ENCODE measurements at places on chromosomes 11 and 22. TPM values are rescaled to one million over a fixed set of nuclear protein-coding genes. Genes with fewer than 3 reads are reported as not detected.

- no peaks in the 10 kb centered on the region for H3K4me1 ChIP-seq
- no peak overlapping the region for H3K27ac ChIP-seq
- no peak for DNase-seq
These were observed 7.5 kb upstream of the C11orf97 start for GRCh38 chr11:94504689-94505293.

DNA sequence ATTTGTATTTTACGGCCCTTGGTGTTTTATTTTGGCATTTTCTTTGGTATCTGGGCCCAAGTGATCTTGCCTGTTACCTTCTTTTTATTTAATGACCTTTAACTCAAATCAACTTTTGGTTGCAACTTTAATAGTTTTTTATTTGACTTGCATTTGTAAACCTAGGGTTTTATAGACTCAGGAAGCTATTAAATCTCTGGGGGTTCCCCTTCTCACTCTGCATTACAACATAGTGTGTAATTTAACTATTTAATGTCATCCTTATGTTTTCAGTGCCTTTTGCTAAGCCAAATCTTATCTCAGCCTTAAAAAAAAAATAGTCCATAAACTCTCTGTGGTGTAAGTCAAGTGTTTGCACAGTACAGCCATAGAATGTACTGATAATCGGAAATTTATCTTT lies 3.4 kb downstream of the FJX1 start:
- no peaks in the 10 kb centered on the region for H3K27me3 ChIP-seq
- H3K27ac ChIP-seq: peak overlapping the region; percentile 85
- H3K36me3 ChIP-seq: no peaks in the 10 kb centered on the region
- H3K4me1 ChIP-seq: peaks cover 48% of the 10 kb centered on the region

GRCh38 chr11:16780146-16780545 lies 41.7 kb downstream of the C11orf58 start:
- H3K27me3 ChIP-seq: no peaks in the 10 kb centered on the region
- no peaks in the 10 kb centered on the region for H3K4me1 ChIP-seq
- H3K36me3 ChIP-seq: no peaks in the 10 kb centered on the region
- H3K4me3 ChIP-seq: no peak overlapping the region

DNA sequence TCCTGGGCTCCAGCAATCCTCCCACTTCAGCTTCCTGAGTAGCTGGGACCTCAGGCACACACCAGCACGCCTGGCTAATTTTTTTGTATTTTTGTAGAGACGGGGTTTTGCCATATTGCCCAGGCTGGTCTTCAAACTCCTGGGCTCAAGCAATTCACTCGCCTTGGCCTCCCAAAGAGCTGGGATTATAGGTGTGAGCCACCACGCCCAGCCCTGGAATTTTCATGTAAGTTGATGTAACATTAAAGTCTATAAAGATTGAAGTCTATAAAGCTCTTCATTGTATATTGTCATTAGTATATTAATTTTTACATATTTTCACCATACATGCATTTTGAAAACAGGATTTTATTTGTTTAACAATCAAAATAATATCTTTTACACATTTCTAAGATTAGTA lies 12.5 kb upstream of the DDX17 start:
- no peaks in the 10 kb centered on the region for H3K27me3 ChIP-seq
- no peak overlapping the region for H3K4me3 ChIP-seq
- no peak overlapping the region for H3K27ac ChIP-seq
- H3K36me3 ChIP-seq: no peaks in the 10 kb centered on the region
- H3K4me1 ChIP-seq: no peaks in the 10 kb centered on the region

- no peaks in the 10 kb centered on the region for H3K36me3 ChIP-seq
- no peak overlapping the region for H3K27ac ChIP-seq
- H3K27me3 ChIP-seq: no peaks in the 10 kb centered on the region
- H3K4me3 ChIP-seq: no peak overlapping the region
These were observed 134.3 kb downstream of the BUD13 start for GRCh38 chr11:116638463-116638862.

DNA sequence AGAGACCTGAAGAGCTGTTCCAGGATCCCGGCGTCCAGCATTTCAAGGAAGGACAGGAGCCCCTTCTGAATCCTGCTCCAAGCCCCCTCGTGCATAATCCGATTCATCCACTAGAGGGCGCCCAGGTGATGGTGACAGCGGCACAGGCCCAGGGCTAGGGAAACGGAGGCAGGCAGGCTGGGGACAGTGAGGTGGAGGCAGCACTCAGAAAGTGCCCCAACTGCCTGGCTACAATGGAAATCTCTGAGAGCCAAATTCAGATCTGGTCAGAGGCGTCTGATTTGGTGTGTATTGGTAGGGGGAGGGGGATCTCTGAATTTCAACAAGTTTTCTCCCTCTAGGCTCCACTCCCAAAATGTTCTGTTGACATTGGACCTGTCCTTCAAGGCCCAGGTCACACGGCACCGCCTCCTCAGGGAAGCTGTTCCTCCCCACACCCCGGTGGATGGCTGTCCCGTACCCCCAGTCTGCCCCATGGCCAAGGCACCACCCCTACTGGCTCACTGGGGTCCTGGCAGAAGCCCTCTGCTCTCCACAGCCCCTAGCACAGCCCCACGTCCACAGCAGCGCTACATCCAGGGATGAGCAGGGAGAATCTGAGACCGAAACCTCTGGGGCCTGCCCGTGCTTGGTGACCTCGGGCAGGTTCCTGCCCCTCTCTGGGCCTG lies 142.9 kb downstream of the CRYBB2 start:
- H3K4me1 ChIP-seq: peaks cover 21% of the 10 kb centered on the region
- no peaks in the 10 kb centered on the region for H3K27me3 ChIP-seq
- no peaks in the 10 kb centered on the region for H3K36me3 ChIP-seq

DNA sequence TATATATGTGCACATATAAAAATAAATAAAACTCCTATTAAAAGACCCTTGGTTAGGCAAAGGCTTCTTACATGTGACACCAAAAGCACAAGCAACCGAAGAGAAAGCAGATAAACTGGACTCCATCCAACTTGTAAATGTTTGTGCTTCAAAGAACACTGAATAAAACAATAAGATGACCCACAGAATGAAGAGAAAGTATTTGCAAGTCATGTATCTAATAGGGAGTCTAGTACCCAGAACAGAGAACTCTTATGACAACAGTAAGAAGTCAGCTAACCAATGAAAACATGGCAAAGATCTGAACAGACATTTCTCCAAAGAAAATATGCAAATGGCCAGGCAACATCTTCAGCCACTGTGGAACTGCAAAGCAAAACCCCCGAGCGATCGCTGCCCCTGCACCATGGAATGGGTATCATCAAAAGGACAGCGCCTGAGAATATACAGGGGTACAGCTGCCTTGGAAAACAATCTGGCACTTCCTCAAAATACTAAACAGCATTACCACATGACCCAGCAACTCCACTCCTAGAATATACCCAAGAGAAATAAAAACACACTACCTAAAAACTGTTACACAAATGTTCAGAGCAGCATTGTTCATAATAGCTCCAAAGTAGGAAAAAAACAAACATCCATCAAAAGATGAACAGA lies 17.2 kb downstream of the BRD1 start:
- no peak overlapping the region for H3K4me3 ChIP-seq
- H3K27me3 ChIP-seq: no peaks in the 10 kb centered on the region
- no peaks in the 10 kb centered on the region for H3K36me3 ChIP-seq
- H3K27ac ChIP-seq: no peak overlapping the region
- H3K4me1 ChIP-seq: peaks cover 3% of the 10 kb centered on the region

GRCh38 chr11:68127714-68128681 lies 6.8 kb upstream of the CHKA start:
- H3K27me3 ChIP-seq: no peaks in the 10 kb centered on the region
- H3K27ac ChIP-seq: peak overlapping the region; percentile 78
- peaks cover 56% of the 10 kb centered on the region for H3K4me1 ChIP-seq
- no peaks in the 10 kb centered on the region for H3K36me3 ChIP-seq
- DNase-seq: no peak

GRCh38 chr11:70542406-70542805 lies 144.1 kb downstream of the CTTN start:
- no peak overlapping the region for H3K27ac ChIP-seq
- H3K4me3 ChIP-seq: no peak overlapping the region
- DNase-seq: no peak
- H3K4me1 ChIP-seq: no peaks in the 10 kb centered on the region

DNA sequence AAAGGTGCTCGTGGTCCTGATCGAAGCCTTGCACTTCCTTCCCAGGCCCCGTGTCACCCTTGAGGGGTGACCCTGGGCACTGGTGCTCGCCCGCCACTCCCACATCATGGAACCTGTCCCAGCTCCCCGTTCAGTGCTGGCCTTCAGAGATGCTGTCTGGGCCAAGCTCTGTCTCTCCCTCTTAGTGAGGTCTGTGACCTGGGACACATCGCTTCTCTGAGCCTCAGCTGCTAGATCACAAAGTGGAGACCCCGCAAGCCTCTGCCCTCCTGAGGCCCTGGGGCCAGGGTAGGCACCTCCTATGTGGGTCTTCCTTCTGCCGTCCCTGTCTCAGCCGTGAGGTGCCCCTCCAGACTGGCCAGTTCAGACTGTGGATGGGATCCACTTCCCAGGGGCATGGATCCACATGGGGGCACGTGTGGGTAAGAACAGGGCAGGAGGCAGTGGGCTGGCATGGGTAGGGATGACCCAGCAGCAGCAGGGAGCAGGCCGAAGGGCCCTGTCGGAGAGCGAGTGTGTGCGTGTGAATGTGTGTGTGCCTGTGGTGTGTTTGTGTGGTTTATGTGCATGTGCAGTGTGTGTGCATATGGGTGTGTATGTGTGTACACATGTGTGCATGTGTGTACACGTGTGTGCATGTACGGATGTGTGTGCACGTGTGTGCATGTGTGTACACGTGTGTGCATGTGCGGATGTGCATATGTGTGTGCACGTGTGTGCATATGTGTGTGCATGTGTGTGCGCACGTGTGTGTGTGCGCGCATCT lies 1073.7 kb downstream of the BRD1 start:
- H3K4me3 ChIP-seq: no peak overlapping the region
- H3K27me3 ChIP-seq: no peaks in the 10 kb centered on the region
- no peak for DNase-seq
- no peak overlapping the region for H3K27ac ChIP-seq

- no peak overlapping the region for H3K4me3 ChIP-seq
- H3K4me1 ChIP-seq: no peaks in the 10 kb centered on the region
- H3K27ac ChIP-seq: no peak overlapping the region
- DNase-seq: no peak
- no peaks in the 10 kb centered on the region for H3K36me3 ChIP-seq
These were observed 196.4 kb downstream of the IGLL1 start for GRCh38 chr22:23383491-23384361.

DNA sequence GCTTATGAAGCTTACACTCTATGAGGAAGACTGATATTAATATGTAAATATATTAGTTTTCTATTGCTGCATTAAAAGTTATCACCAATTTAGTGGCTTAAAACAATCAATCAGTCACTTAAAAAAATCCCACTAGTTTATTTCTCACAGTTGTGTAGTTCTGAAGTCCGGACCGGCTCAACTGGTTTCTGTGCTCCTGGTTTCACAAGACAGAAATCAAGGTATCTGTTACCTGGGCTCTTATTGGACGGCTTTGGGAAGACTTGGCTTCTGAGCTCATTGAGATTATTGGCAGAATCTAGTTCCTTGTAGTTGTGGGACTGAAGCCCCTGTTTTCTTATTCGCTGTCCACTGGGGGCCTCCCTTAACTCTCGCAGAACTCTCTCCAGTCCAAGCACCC lies 343.0 kb downstream of the RAB38 start:
- no peaks in the 10 kb centered on the region for H3K27me3 ChIP-seq
- no peaks in the 10 kb centered on the region for H3K4me1 ChIP-seq
- no peak for DNase-seq
- no peaks in the 10 kb centered on the region for H3K36me3 ChIP-seq

DNA sequence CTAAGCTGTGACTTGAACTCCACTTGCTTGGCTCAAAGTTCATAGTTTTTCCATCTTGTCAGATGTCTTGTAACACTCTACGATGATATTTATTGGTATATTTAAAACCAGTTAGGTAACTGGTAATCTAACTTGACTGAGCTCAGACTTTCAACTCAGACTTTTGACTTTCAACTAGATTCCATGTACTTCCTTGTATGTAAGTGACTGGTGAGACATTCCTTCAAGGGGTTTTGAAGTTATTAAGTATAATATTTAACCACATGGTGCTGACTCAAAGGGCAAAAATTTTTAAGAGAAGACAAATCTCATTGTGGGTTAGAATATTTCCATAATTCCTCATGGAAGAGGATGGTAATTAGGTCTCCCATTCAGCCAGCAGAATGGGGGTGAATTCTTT lies 631.3 kb upstream of the ANO5 start:
- no peak for DNase-seq
- H3K36me3 ChIP-seq: no peaks in the 10 kb centered on the region
- no peak overlapping the region for H3K27ac ChIP-seq
- H3K4me1 ChIP-seq: no peaks in the 10 kb centered on the region

DNA sequence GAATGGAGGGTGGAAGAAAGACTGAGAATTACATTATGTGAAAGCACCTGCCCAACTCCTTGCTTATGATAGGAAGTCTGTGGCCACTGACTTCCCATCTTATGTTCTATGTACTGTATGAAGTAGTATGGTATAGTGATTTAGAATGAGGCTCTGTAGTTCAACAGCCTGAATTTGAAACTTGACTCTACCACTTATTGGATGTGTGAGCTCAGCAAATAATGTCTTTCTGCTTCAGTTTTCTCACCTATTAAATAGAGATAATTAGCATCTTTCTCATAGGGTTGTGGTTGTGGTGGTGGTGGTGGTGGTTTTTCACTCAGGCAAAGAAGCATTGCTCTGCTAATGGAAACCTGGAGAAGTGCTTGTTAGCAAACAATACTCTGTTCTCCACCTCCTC lies 121.6 kb downstream of the PAX6 start:
- no peak for DNase-seq
- no peak overlapping the region for H3K4me3 ChIP-seq
- H3K36me3 ChIP-seq: no peaks in the 10 kb centered on the region
- H3K27me3 ChIP-seq: no peaks in the 10 kb centered on the region
- H3K27ac ChIP-seq: no peak overlapping the region

DNA sequence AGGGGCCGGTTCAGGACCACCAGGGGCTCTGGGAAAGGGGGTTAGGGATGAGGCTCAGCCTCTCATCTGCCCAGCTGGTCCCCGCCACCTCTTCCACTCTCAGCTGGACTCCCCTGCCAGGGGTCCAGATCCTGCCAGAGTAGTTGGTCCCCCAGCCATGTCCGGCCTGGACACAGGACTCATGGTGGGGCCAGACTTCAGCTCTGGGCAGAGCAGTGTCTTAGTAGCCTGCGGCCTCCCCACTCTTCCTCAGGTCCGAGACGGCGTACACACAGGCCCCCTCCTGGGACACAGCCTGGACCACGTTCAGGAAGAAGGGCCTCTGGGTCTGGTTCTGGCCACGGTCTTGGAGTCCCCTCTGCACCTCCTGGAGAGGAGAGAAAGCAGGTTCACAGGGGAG lies 25.1 kb downstream of the GGT5 start:
- DNase-seq: no peak
- H3K4me3 ChIP-seq: no peak overlapping the region
- no peak overlapping the region for H3K27ac ChIP-seq
- no peaks in the 10 kb centered on the region for H3K36me3 ChIP-seq
- no peaks in the 10 kb centered on the region for H3K27me3 ChIP-seq

GRCh38 chr22:30920407-30920806 lies 48.2 kb downstream of the MORC2 start:
- DNase-seq: peak; percentile 12
- H3K27me3 ChIP-seq: no peaks in the 10 kb centered on the region
- no peaks in the 10 kb centered on the region for H3K4me1 ChIP-seq
- no peak overlapping the region for H3K4me3 ChIP-seq
- H3K36me3 ChIP-seq: no peaks in the 10 kb centered on the region

OR5P2 gene
- total RNA-seq: not detected

CDC42BPG gene
- 4.1 TPM for total RNA-seq

FAT3 gene
- total RNA-seq: 0.33 TPM

FGF4 gene
- total RNA-seq: not detected

ZDHHC5 gene
- 80.6 TPM for total RNA-seq

PDE3B gene
- total RNA-seq: 33.0 TPM

KRTAP5-7 gene
- total RNA-seq: not detected

Data from Panc1 (cell line).